NCI-H1105 treated with DMSO at 0.1 percent for 48 hours (cell line): ENCODE measurements at places on chromosomes 2 and 18.

- no peak for DNase-seq
These were observed 32.1 kb upstream of the PTMA start for GRCh38 chr2:231676243-231676642.

GRCh38 chr2:238467792-238468191 lies 41.1 kb downstream of the ASB1 start:
- DNase-seq, result no peak

DNA sequence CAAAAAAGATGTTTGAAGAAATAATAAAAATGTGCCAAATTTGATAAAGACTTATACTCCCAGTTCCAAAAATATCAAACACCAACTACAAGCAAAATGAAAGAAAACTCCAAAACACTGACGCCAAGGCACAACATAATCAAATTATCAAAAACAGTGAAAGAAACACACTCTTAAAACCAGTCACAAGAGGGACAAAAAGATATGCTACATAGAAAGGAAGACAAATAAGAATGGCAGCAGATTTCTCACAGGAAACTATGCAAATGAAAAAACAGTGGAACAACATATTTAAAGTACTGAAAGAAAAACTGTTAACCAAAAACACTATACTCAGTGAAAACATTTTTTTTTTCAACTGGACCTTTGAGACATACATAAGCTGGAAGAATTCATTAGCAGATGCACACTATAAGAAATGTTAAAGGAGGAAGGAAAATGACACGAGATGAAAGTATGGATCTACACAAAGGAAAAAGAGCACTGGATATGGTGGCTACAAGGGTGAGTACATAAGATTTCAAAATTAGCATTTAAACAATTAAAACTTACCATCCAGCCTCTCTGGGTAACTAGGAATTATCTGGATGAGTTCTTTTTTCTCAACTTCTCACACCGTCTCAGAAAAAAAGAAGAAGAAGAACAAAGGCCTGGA lies 94.0 kb upstream of the ACVR1C start:
- peak; percentile 7 for DNase-seq

GRCh38 chr2:120622886-120623753 lies 112.5 kb upstream of the GLI2 start:
- DNase-seq, result no peak
